ENCODE measurements at places on chromosomes 4 and X.

- DNase-seq = no peak
- no peaks in the 10 kb centered on the region for H3K4me1 ChIP-seq
- H3K36me3 ChIP-seq = no peaks in the 10 kb centered on the region
- H3K27ac ChIP-seq = no peak overlapping the region
- H3K4me3 ChIP-seq = no peak overlapping the region
- H3K27me3 ChIP-seq = no peaks in the 10 kb centered on the region
Measured at GRCh38 chr4:40606239-40606767, 23.4 kb downstream of the RBM47 start.

DNA sequence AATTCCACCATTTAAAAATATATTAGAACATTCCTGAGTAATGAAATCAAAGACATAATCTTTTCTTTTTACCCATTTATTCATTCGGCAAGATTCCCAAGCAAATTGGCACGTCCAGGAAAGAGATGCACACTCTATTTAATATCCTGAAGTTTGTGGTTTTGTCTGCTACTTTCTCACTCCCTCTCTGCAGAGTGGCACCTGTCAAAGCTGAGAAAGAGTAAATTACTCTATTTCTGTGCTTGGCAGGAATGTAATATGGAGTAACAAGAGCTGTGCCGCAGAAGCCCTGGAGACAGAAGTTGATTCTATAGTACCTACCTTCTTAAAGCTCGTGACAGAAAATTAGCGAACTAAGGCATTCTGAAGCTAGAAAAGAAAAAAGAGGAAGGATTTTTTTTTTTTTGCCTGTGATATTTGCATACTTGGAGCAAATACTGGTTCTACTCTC, 5.5 kb downstream of the GSTCD start:
- H3K27me3 ChIP-seq = no peaks in the 10 kb centered on the region
- DNase-seq = no peak
- H3K4me1 ChIP-seq = no peaks in the 10 kb centered on the region
- no peak overlapping the region for H3K27ac ChIP-seq

GRCh38 chr4:182901337-182901736, 15.8 kb downstream of the DCTD start:
- H3K27ac ChIP-seq = no peak overlapping the region
- no peaks in the 10 kb centered on the region for H3K27me3 ChIP-seq
- H3K36me3 ChIP-seq = no peaks in the 10 kb centered on the region
- H3K4me1 ChIP-seq = peaks cover 11% of the 10 kb centered on the region
- no peak for DNase-seq

DNA sequence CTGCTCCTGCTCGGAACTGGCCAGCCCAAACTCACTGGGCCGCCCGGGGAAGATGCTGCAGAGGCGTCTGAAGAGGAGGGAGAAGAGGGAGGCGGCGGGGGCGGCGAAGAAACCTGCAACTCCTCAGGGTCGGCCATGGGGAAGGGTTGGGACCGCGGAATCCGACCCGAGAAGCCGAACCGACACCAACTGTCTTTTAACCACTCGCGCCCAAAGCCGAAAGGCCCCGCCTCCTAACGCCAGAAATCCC, at the start of gene C4orf46:
TSS of gene C4orf46 (minus strand) at position 223 of the 250 bp plus-strand sequence. CDS start at position 137, 86 bp downstream.
- no peaks in the 10 kb centered on the region for H3K36me3 ChIP-seq
- no peaks in the 10 kb centered on the region for H3K4me1 ChIP-seq
- no peaks in the 10 kb centered on the region for H3K27me3 ChIP-seq
- H3K4me3 ChIP-seq = peak within 1 kb of the TSS; percentile 68

DNA sequence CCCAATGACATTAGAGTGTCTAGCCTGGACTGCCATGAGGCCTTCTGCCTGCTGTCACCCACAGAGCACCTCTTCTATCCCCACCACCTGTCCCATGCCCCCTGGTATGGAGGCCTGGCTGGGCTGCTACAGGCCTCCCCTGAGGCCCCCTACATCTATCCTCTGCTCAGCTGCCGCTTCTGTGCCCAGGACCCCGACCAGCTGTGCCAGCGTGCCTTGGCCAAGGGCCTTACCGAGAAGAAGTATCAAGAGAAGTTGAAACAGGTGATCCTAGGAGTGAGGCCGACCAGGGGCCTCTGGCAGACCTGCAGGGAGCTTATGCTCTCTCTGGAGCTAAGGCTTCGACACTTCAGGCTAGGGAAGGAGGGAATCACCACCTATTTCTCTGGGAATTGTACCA, 21.7 kb upstream of the TECRL start:
- no peaks in the 10 kb centered on the region for H3K4me1 ChIP-seq
- H3K27me3 ChIP-seq = no peaks in the 10 kb centered on the region
- H3K4me3 ChIP-seq = no peak overlapping the region
- no peak for DNase-seq
- H3K27ac ChIP-seq = no peak overlapping the region
- H3K36me3 ChIP-seq = no peaks in the 10 kb centered on the region

GRCh38 chr4:54067166-54067565, 2.8 kb upstream of the CHIC2 start:
- H3K27ac ChIP-seq = peak overlapping the region; percentile 33
- DNase-seq = no peak
- no peak overlapping the region for H3K4me3 ChIP-seq
- no peaks in the 10 kb centered on the region for H3K27me3 ChIP-seq
- no peaks in the 10 kb centered on the region for H3K36me3 ChIP-seq
